ENCODE measurements at places on chromosomes 4 and X. TPM values are rescaled to one million over a fixed set of nuclear protein-coding genes. Genes with fewer than 3 reads are reported as not detected.
A peak's percentile ranks its signal among the peaks of the same experiment; 100 is the strongest.

DNA sequence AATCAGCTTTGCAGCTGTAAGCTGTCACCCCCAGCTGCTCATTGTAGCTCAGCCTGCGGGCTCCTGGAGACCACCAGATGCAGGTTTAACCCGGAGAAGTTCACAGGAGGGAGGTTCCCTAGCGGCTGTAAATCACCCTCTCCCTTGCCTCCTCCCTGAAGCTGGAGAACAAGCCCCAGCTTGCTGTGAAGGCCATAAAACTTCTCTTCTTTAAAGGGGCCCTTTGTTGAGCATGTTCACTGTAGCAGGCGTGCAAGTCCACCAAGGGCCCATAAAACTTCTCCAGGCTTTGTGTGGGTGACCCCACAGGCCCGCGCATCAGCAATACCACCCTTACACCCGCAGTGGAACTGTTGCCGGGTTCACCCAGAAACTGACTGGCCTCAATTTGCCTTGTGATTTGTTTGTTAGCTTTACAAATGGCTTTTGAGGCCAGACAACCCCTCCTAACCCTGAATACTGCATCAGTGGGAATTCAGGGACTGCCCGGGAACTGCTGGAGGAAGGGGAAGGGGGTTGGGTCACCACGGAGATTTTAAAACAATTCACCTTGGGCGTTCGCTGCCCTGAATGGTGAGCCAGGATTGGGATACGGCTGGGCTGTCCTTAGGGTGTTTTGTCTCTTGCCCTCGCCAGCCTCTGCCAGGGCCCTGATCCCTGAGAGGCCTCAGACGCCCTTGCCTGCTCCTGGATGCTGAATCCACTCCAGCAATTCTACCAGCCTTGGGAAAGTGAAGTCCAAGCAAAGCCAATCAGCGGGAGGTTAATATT, 49.5 kb upstream of the ATP6AP2 start:
- no peaks in the 10 kb centered on the region for H3K4me1 ChIP-seq
- DNase-seq = peak; percentile 84
- peaks cover 3% of the 10 kb centered on the region for H3K27me3 ChIP-seq
- H3K27ac ChIP-seq = no peak overlapping the region
- no peak overlapping the region for H3K4me3 ChIP-seq
- H3K36me3 ChIP-seq = no peaks in the 10 kb centered on the region

GRCh38 chr4:154364066-154364845, 127.3 kb downstream of the DCHS2 start:
- H3K27me3 ChIP-seq = no peaks in the 10 kb centered on the region
- DNase-seq = no peak
- H3K4me1 ChIP-seq = no peaks in the 10 kb centered on the region
- no peaks in the 10 kb centered on the region for H3K36me3 ChIP-seq

- no peaks in the 10 kb centered on the region for H3K4me1 ChIP-seq
- peak; percentile 43 for DNase-seq
- H3K4me3 ChIP-seq = no peak overlapping the region
- H3K27me3 ChIP-seq = no peaks in the 10 kb centered on the region
- no peaks in the 10 kb centered on the region for H3K36me3 ChIP-seq
Measured at GRCh38 chrX:54415534-54416350, 24.5 kb upstream of the TSR2 start.

GRCh38 chrX:76802708-76803107, 375.2 kb downstream of the MAGEE1 start:
- no peak overlapping the region for H3K27ac ChIP-seq
- H3K4me1 ChIP-seq = no peaks in the 10 kb centered on the region
- no peaks in the 10 kb centered on the region for H3K27me3 ChIP-seq
- no peaks in the 10 kb centered on the region for H3K36me3 ChIP-seq
- H3K4me3 ChIP-seq = no peak overlapping the region
- DNase-seq = no peak

DNA sequence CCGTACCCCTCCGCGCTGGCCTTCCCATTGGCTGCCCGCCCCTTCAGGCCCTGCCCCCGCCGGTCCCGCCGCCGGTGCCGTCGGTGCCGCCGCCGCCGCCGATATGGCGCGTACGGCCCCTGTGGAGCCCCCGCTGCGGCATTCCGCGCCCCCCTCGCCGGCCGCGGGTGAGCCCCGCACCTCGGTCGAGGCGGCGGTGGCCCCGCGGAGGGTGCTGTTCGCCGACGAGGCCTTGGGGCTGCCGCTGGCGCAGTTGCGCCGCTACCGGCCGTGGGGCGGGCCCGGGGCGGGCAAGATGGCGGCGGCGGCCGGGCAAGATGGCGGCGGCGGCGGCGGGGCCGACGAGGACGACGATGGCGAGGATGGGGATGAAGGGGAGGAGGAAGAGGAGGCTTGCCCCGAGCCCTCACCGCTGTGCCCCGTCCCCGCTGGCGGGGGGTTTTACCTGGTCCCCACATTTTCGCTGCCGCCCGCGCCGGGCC, at the start of gene PPP1R3F:
Gene PPP1R3F, plus strand, starts transcription at position 27 of the 482 bp plus-strand sequence. Its CDS starts 77 bp downstream, at position 104.
- no peaks in the 10 kb centered on the region for H3K36me3 ChIP-seq
- no peaks in the 10 kb centered on the region for H3K27me3 ChIP-seq
- peaks cover 10% of the 10 kb centered on the region for H3K4me1 ChIP-seq
- peak within 1 kb of the TSS; percentile 97 for H3K27ac ChIP-seq

IL2RG gene
- 3.1 TPM for polyA plus RNA-seq

- no peak overlapping the region for H3K4me3 ChIP-seq
- H3K36me3 ChIP-seq = no peaks in the 10 kb centered on the region
- H3K4me1 ChIP-seq = no peaks in the 10 kb centered on the region
- H3K27ac ChIP-seq = no peak overlapping the region
- peak; percentile 20 for DNase-seq
Measured at GRCh38 chrX:105636667-105637066, 185.7 kb upstream of the NRK start.

GRCh38 chr4:184583738-184584502, 65.3 kb downstream of the CASP3 start:
- no peaks in the 10 kb centered on the region for H3K4me1 ChIP-seq
- no peak overlapping the region for H3K27ac ChIP-seq
- DNase-seq = no peak
- no peaks in the 10 kb centered on the region for H3K27me3 ChIP-seq
- H3K4me3 ChIP-seq = no peak overlapping the region

DNA sequence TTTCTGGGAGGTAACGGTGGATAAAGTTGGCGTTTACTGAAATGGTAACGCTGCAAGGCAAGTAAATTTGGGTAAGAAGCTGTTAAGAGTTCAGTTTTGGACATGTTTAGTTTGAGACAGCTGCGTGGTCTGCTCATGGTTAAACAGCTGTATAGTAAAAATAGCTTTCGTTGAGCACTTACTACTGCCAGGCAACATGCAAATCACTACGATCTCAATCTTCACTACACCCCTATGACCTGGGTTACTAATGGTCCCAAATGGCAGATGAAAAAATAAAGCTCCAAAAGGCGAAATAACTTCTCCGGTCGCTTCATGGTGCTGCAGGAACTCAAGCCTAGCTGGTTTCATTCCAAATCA, 22.2 kb downstream of the FABP2 start:
- peaks cover 6% of the 10 kb centered on the region for H3K4me1 ChIP-seq
- no peaks in the 10 kb centered on the region for H3K27me3 ChIP-seq
- peak overlapping the region; percentile 90 for H3K27ac ChIP-seq
- no peaks in the 10 kb centered on the region for H3K36me3 ChIP-seq

- no peak overlapping the region for H3K4me3 ChIP-seq
- no peaks in the 10 kb centered on the region for H3K27me3 ChIP-seq
- peaks cover 5% of the 10 kb centered on the region for H3K4me1 ChIP-seq
Measured at GRCh38 chrX:154074199-154074598, 23.3 kb downstream of the MECP2 start.

Data from kidney (tissue), 22 donors.